Kidney (tissue), 22 donors: ENCODE measurements at places on chromosomes 5 and 9. TPM values are rescaled to one million over a fixed set of nuclear protein-coding genes. Genes with fewer than 3 reads are reported as not detected.

- H3K4me3 ChIP-seq = no peak overlapping the region
- H3K27ac ChIP-seq = no peak overlapping the region
- no peaks in the 10 kb centered on the region for H3K27me3 ChIP-seq
- no peak for DNase-seq
- no peaks in the 10 kb centered on the region for H3K4me1 ChIP-seq
These were observed 22.5 kb downstream of the ZNF618 start for GRCh38 chr9:113898596-113898995.

DNA sequence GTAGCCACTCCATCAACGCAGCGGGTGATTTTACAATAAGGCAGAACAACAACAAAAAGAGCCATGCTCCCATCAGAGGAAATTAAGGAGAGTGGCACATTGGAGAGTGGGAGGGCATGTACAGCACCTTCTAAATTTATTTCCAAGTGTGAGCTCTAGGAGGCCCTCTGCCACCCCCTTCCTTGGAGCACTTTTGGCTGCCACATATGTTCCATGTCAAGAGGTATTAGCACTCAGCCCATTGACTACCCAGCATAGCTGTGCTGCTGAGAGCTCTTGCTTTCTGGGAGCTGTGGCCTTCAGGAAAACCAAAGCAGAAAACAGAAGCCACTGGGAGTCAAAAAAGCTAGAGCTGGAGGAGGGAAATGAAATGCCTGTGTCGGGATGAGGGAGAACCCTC is 200.2 kb upstream of the PANK3 start:
- no peaks in the 10 kb centered on the region for H3K4me1 ChIP-seq
- no peak overlapping the region for H3K4me3 ChIP-seq
- no peaks in the 10 kb centered on the region for H3K36me3 ChIP-seq
- DNase-seq = no peak

GRCh38 chr5:115478281-115478680 is 66.3 kb downstream of the FEM1C start:
- no peaks in the 10 kb centered on the region for H3K27me3 ChIP-seq
- H3K27ac ChIP-seq = no peak overlapping the region
- no peaks in the 10 kb centered on the region for H3K36me3 ChIP-seq

DNA sequence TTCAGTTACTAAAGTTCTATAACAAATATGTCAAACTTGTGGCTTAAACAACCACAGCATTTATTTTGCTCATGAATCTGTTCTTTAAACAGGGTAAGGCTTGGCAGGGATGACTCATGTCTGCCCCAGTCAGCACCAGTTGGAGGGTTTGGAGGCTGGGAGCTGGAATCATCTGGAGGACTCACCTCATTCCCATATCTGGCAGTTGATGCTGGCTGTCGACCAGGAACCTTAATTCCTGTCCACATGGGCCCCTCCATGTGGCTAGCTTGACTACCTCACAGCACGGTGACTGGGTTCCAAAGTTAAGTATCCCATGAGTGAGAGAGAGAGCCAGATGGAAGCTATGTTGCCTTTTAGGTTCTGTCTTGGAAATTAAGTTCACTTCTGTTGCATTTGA is 13.8 kb upstream of the CCL28 start:
- H3K27ac ChIP-seq = no peak overlapping the region
- no peaks in the 10 kb centered on the region for H3K27me3 ChIP-seq
- H3K4me1 ChIP-seq = peaks cover 4% of the 10 kb centered on the region
- no peaks in the 10 kb centered on the region for H3K36me3 ChIP-seq
- DNase-seq = no peak

GRCh38 chr9:73173557-73174329 is 22.1 kb downstream of the ANXA1 start:
- H3K36me3 ChIP-seq = no peaks in the 10 kb centered on the region
- H3K4me3 ChIP-seq = no peak overlapping the region
- H3K27ac ChIP-seq = no peak overlapping the region
- H3K27me3 ChIP-seq = no peaks in the 10 kb centered on the region
- DNase-seq = no peak
- no peaks in the 10 kb centered on the region for H3K4me1 ChIP-seq

The AUH gene
- 31.6 TPM for total RNA-seq

The PCA3 gene
- not detected for total RNA-seq

- no peaks in the 10 kb centered on the region for H3K36me3 ChIP-seq
- H3K27me3 ChIP-seq = peaks cover 8% of the 10 kb centered on the region
- DNase-seq = no peak
- H3K4me1 ChIP-seq = peaks cover 12% of the 10 kb centered on the region
- H3K4me3 ChIP-seq = peak overlapping the region; percentile 78
- H3K27ac ChIP-seq = no peak overlapping the region
These were observed 1.4 kb downstream of the MYO10 start for GRCh38 chr5:16934677-16935153.

DNA sequence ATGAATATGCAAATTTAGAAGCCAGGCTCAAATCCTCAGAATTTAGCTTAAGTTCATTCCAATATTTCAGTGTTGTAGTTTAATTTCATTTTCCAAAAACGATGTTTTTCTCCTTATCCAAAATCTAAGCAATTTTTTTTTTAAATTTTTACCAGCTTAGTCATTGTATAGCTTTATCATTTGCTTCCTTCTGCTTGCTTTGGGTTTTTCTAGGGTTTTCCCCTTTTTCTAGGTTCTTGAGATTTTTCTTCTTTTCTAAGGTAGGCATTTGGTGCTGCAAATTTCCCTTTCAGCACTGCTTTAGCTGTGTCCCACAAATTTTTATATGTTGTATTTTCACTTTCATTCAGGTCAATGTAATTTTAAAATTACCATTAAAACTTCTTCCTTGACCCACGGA is 34.4 kb upstream of the CCDC112 start:
- no peaks in the 10 kb centered on the region for H3K27me3 ChIP-seq
- H3K27ac ChIP-seq = no peak overlapping the region
- DNase-seq = no peak
- no peaks in the 10 kb centered on the region for H3K36me3 ChIP-seq
- H3K4me1 ChIP-seq = no peaks in the 10 kb centered on the region
- no peak overlapping the region for H3K4me3 ChIP-seq

The SLC46A2 gene
- 0.66 TPM for total RNA-seq

- no peaks in the 10 kb centered on the region for H3K36me3 ChIP-seq
- H3K27me3 ChIP-seq = no peaks in the 10 kb centered on the region
- no peak overlapping the region for H3K27ac ChIP-seq
- H3K4me1 ChIP-seq = no peaks in the 10 kb centered on the region
- no peak overlapping the region for H3K4me3 ChIP-seq
These were observed 315.6 kb downstream of the ZSWIM6 start for GRCh38 chr5:61647672-61648071.

GRCh38 chr9:27589462-27589861 is 16.2 kb upstream of the C9orf72 start:
- no peaks in the 10 kb centered on the region for H3K4me1 ChIP-seq
- H3K36me3 ChIP-seq = no peaks in the 10 kb centered on the region
- no peaks in the 10 kb centered on the region for H3K27me3 ChIP-seq
- no peak for DNase-seq
- no peak overlapping the region for H3K4me3 ChIP-seq

- no peaks in the 10 kb centered on the region for H3K36me3 ChIP-seq
- peaks cover 13% of the 10 kb centered on the region for H3K4me1 ChIP-seq
- no peak overlapping the region for H3K27ac ChIP-seq
- DNase-seq = no peak
These were observed 143.4 kb downstream of the ENTREP1 start for GRCh38 chr9:69468380-69468779.

DNA sequence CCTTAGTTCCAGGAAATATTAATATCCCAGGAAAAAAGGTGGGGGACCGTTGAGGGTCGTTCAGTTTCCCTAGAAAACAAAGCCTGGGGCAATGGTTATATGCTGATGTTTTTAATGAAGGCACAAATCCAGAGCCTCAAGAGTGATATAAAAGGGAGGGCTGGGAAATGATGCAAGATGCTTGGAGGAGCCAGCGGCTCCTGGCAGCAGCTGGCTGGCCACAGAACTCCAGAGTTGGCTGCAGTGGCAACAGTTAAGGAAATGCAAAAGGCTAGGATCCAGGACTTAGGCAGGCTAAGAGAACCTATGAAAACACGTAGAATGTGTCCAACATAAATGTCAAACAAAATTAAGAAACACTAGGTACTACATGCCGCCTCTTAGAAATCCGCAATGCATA is 31.0 kb upstream of the B4GALT1 start:
- no peaks in the 10 kb centered on the region for H3K36me3 ChIP-seq
- no peak for DNase-seq
- H3K4me3 ChIP-seq = no peak overlapping the region
- no peaks in the 10 kb centered on the region for H3K4me1 ChIP-seq

DNA sequence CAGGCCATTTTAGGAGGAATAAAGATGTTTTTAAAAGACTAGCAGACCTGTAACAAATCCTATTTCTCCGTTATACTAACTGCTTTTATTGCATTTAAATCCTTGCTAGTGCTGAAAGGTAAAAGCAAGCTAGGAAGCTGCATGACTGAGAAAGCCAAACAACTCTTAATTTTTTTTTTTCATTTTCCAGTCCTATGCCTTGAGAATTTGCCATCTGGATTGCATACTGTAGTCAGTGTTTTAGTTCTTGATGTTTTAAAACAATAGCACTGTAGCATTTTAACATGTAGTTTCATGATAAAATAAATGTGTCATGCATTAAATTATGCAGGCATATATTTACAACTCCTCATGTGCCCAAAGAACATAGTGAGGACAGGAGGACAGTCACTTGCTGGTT is 108.4 kb upstream of the FGF10 start:
- no peak for DNase-seq
- H3K4me1 ChIP-seq = no peaks in the 10 kb centered on the region
- no peaks in the 10 kb centered on the region for H3K36me3 ChIP-seq

DNA sequence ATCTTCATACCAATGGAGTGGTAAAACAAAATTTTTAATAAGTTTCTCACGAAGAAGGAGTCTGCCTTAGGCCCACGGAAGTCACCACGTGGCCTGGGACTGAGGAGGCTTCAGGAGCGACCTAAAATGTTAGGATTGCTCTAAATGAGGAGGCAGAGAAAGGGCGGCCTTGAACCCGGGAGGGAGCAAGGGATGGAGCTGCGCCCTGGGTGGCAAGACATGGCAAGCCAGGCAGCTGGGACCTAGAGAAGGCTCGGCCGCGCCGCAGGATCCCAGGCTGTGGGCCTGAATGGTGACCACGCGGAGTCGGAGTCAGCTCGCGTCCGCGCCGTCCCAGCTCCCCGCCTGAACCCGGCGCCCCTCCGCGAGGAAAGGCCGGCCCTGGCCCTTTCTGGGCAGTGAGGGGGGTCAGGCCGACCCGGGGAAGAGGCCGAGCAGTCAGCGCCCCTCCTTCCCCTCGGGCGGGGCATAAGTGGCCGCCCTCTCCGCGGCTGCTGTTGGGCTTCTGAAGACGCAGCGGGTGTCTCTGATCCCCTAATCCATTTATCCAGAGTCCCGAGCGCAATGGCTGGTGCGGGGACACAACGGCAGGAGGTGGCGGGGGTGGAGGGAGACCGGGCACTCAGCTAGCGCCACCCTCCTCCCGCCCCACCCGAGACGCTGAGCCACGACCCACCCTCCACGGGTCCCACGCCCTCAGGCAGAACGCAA is 10.6 kb downstream of the IRX1 start:
- no peaks in the 10 kb centered on the region for H3K36me3 ChIP-seq

DNA sequence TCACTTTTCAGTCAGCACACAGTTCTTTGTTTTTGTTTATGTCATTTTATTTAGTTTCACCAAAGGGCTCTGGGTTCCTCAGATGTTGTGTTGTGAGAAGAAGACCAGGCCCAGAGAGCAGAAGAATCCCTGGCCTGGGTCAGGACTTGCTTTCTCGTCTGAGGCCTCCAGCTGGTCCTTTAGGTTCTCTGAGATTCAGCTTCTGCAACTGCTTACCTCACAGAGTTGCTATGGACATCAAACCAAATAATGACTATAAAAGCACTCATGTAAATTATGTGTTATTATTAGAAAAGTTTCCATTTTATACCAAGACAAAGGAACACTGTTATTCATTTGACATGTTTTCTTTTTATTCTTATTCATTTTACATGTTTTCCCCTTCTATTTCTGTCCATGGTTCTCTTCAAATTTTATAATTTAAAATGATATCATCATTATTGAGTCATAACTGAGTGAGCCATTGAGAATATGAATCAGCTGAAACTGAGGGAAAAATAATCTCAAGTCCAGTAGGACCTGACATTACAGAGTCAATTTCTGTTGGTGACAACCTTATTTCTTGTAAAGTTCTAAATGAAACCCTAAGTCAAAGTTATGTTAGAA is 44.0 kb upstream of the GLRX start:
- DNase-seq = no peak
- H3K27ac ChIP-seq = no peak overlapping the region
- no peak overlapping the region for H3K4me3 ChIP-seq
- H3K4me1 ChIP-seq = no peaks in the 10 kb centered on the region
- H3K36me3 ChIP-seq = no peaks in the 10 kb centered on the region

GRCh38 chr9:136370687-136371532 is 2.6 kb downstream of the CARD9 start:
- H3K27ac ChIP-seq = no peak overlapping the region
- H3K4me3 ChIP-seq = no peak overlapping the region

GRCh38 chr5:132065351-132065937 is 5.0 kb downstream of the IL3 start:
- DNase-seq = peak; percentile 54
- H3K4me1 ChIP-seq = no peaks in the 10 kb centered on the region
- no peak overlapping the region for H3K27ac ChIP-seq
- H3K27me3 ChIP-seq = no peaks in the 10 kb centered on the region
- no peaks in the 10 kb centered on the region for H3K36me3 ChIP-seq

DNA sequence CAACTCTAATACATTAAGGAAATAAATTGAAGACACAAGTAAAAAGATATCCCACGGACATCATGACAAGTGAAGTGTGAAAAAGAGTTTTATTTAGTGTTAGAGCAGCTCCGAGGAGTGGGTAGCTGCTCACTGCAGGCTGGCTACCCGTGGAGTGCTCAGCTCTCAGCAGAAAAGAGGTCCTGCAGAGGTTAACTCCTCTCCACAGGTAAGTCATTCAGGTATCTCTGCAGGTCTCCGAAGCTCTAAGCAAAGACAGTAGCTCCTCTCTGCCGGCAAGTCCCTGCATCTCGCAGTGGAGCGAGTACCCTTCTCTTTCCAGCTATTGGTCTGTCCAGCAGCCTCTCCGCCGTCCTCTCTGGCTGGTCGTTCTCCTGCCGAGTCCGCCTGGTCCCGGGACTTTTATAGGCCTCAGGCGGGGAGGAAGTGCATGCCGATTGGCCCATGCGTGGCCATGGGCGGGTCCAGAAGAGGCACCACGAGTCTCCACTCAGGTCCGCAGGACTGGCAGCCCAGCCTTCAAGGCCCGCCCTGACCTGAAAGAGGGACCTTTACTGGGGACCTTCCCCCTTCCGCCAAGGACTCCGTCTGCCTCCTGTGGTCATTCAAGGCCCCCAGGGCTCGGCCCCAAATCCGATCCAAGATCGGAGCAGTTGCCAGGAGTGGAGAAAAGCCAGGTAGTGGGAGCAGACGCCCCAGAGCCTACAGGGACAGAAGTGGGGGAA is 29.9 kb downstream of the BTNL9 start:
- no peaks in the 10 kb centered on the region for H3K27me3 ChIP-seq
- no peaks in the 10 kb centered on the region for H3K4me1 ChIP-seq
- DNase-seq = peak; percentile 40
- no peak overlapping the region for H3K27ac ChIP-seq

- no peaks in the 10 kb centered on the region for H3K27me3 ChIP-seq
- no peak overlapping the region for H3K27ac ChIP-seq
- no peak for DNase-seq
- no peaks in the 10 kb centered on the region for H3K4me1 ChIP-seq
- no peaks in the 10 kb centered on the region for H3K36me3 ChIP-seq
These were observed 135.0 kb downstream of the MVB12B start for GRCh38 chr9:126461608-126462007.
